ENCODE measurements at places on chromosomes 7 and 10.
A peak's percentile ranks its signal among the peaks of the same experiment; 100 is the strongest.

GRCh38 chr7:116502201-116503096 is 2.9 kb downstream of the CAV2 start:
- DNase-seq, result no peak

DNA sequence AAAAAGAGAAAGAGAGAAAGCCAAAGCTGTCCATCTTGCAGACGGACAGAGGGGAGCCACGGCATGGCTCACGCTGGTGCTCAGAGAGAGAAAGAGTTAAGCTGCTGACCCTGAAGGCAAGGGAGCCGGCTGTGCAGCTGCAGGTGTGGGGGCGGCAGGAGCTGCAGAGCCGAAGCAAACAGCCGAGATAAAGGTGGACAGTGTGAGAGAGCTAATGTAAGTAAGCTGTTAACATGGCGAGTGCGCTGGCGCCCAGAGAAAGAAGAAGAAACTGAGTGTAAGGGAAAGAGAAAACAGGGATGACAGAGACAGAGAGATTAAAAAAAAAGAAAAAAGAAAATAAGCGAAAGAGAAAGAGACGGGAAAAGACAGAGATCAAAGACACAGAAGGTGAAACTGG is 18.2 kb downstream of the COL17A1 start:
- no peak for DNase-seq

GRCh38 chr7:30595436-30596013 is 847 bp downstream of the GARS1 start:
- DNase-seq, result peak; percentile 8

DNA sequence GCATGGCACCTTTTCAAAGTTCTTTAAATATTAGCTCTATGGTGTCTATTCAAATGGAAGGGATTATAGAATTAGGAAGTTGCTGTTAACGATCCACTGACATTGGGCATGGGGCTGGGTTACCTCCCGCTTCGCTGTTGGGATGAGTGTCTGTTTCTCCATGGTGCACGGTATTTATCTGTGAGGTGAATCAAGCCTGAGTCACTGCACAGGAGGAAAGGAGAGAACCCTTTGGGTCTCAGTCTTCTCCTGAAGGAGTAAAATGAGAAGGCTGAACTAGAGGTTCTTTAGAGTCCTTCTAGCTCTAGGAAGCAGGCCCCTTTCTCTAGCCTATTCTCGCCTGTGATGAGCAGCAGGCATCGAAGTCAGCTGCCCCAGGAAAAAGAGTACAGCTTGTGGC is 7.3 kb downstream of the JCAD start:
- peak; percentile 52 for DNase-seq

DNA sequence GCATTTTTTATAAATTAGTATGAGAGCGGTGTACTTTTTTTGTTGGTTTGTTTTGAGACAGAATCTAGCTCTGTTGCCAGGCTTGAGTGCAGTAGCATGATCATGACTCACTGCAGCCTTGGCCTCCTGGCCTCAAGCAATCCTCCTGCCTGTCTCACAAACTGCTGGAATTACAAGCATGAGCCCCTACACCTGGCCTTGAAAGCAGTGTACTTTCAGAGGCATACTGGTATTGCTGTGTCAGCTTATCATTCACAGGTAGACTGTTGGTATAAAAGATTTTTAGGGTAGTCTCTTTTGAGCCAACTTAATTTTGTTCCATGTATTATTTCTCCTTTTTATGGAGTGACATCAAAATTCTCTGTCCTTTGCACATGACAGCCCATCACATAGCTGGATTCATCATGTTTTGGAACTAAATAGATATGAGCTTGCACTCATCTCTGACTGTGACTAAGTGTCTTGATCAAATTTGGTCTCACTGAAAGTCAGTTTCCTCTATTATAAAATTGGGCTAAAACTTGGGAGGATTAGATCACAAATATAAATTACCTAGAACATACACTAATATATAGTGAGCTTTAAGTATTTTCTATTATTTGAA is 12.4 kb downstream of the GNAT3 start:
- DNase-seq, result peak; percentile 89

DNA sequence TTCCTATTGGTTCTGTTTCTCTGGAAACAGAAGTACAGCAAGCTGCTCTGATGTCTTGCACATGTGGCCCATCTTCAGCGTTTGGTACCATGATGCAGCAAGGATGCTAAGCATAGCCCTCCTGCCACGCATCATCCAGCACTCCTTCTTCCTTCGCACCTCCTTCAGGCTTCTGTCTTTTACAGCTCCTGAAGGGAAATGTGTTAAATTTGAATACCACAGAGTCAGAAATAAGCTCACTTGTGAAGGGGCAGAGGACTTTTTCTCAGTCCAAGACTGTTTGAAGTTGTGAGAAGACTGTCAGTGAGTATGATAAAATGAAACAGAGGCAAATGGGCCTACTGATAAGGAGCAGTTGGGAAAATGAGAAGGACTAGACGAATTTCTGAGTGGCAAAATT is 20.7 kb downstream of the TSPAN13 start:
- no peak for DNase-seq

- no peak for DNase-seq
These were observed 125.1 kb downstream of the SFMBT2 start for GRCh38 chr10:7285522-7286322.

GRCh38 chr7:98922392-98923187 is 44.3 kb downstream of the TRRAP start:
- DNase-seq, result peak; percentile 59

- DNase-seq, result no peak
These were observed 1.2 kb upstream of the PLCE1 start for GRCh38 chr10:93992400-93993030.

- no peak for DNase-seq
These were observed 2.5 kb downstream of the HSPB1 start for GRCh38 chr7:76304888-76305375.

DNA sequence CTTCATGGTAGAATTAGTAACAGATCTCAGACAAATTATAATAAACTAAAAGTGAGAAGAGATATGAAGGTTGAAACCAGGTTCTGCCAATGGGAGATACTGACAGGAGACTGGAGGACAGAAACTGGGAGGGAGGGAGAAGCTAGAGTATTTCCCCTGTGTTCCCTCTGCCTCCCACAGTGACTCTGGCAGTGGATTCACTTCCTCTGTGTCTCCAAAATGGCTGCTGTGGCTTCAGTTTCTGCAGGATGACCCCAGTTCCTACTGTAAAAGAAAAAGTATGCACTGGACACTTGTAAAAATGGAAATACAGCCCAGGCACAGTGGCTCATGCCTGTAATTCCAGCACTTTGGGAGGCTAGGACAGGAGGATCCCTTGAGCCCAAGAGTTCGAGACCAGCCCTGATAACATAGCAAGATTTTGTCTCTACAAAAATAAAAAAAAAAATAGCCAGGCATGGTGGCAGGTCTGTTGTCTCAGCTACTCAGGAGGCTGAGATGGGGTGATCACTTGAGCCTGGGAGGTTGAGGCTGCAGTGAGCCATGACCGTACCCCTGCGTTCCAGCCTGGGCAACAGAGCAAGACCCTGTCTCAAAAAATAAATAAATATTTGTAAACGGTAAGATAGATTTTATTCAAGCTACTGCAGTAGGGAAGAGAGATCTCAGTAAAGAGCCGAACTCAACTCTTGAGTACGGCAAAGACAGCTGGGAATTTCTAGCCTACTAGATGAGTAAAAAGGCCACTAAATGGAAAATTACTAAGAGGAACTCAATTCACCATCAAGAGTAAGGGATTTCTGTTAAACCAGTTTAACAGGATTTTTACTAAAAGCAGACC is 156.6 kb upstream of the TRIM24 start:
- no peak for DNase-seq

- peak; percentile 18 for DNase-seq
These were observed 23.8 kb downstream of the TMEM196 start for GRCh38 chr7:19749658-19750057.

DNA sequence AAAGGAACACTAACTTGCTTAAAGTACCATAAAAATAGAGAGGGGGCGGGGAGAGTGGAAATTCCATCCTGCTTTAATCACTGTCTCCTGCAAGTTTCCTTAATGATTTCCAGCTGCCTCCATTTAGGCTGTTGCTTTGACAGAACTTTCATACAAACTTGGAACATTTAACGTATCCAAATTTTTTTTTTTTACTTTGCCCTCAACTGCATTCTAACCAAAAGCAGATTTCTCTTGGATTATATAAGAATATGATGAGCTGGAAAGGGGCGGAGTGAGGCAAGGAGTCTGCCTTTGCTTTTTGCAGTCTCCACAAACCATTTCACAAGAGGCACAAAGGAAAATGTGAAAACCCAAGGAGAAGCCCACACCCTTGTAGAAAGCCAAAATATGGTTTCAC is 46.6 kb upstream of the COL1A2 start:
- peak; percentile 99 for DNase-seq

DNA sequence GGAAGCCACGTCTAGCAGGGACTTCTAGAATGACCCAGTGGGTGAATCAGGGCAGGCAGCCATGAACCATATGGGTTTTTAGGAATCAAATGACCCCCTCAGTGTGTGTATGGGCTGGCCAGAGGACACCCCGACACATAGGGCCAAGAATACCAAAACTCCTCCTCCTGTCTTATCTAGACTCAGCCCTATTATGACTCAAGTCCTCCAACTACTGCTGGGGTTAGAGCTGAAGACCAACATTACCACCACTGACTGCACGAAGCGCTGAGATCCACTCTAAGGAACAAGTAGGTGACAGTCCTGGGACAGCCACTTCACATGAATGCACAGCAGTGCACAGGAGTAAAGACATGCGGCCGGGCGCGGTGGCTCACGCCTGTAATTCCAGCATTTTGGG is 11.5 kb upstream of the SVOPL start:
- no peak for DNase-seq

- peak; percentile 77 for DNase-seq
These were observed 32.9 kb upstream of the FAM3C start for GRCh38 chr7:121428855-121429489.

GRCh38 chr10:31604096-31604495 is 285.1 kb downstream of the ZEB1 start:
- no peak for DNase-seq

- peak; percentile 82 for DNase-seq
These were observed 210.9 kb downstream of the CREB5 start for GRCh38 chr7:28623105-28623730.

GRCh38 chr7:53697913-53698312 is 662.5 kb downstream of the POM121L12 start:
- DNase-seq, result no peak

DNA sequence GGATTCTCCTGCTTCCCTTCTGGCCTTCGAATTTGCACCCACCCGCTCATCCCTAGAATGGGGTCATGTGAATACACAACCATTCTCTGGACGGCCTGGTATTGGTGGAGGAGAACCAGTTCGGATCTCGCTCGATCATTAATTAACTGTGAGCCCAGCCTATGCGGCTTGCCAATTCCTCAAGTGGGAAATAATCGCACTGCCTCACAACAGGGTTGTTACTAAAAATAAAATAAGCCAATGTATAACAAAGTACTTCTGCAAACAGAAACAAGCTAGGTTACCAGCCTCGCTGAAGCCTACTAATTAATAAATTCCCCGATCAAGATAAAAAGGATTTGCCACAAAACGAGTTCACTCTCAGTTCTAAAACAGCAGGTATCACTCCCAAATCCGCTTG is 16.2 kb downstream of the CTBP2 start:
- no peak for DNase-seq

DNA sequence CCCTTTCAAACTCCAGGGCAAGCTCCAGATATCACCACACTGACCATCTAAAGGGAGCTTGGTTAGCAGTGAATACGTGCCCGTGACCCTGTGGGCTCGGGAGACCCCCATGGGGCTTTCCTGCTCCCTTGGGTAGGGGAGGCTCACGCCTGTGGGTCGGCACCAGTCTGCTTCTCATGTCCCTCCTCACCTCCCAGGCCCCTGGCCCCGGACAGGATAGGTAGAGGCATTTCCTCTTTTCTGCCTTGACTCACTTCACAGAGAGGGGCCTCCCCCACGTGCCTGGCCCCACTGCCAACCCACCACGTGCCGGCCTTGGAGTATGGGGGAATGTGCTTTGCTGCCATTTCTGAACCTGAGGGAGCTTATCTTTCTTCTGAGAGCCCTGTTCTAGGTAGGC is 131.3 kb upstream of the FAM20C start:
- no peak for DNase-seq

- DNase-seq, result no peak
These were observed 1.9 kb upstream of the CUL1 start for GRCh38 chr7:148696787-148697186.

DNA sequence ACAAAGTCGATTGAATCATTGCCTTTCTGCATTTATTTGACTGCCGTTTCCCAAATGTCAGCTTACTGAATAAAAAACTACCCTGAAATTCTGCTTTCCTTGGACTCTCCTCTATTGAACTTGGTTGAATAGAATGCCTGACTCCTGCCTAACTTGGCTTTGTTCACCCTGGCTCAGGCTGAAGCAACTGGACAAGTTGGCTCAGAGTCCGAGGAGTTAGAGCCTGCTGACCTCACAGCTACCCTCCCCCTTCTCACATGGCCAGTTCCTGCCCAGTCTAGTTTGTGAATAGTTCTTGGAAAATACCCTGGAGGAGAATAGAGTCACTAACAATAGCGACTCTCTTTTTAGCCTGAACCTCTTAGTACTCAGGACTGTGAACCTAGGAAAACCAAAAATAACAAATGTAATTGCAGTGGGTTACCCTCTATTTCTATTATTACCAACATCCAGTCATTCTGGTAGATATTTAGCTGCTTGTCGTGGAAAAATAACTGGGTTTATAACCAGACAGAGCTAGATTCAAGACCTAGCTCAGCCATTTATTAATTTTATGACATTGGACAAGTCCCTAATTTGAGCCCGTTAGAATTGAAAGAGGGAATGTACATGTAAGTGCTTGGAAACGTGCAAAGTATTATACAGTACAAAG is 17.3 kb upstream of the NRBF2 start:
- DNase-seq, result peak; percentile 71

GRCh38 chr7:83362871-83363550 is 200.3 kb upstream of the PCLO start:
- peak; percentile 9 for DNase-seq

- DNase-seq, result no peak
These were observed 528.5 kb upstream of the MGMT start for GRCh38 chr10:128938558-128938957.

DNA sequence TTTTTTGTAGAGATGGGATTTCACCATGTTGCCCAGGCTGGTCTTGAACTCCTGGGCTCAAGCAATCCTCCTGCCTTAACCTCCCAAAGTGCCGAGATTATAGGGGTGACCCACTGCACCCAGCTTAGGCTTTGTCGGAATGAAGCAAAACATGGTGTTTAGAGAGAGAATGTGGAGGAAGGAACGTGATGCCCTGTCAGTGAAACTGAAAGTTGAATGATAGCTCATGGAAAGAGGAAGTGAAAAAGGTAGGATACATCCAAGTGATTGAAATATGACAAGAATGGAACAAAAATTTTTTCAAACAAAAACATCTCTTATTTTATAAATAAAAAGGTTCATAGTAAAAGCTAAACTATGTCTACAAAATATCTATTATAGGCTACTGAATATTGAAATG is 5.9 kb downstream of the AKAP9 start:
- no peak for DNase-seq

DNA sequence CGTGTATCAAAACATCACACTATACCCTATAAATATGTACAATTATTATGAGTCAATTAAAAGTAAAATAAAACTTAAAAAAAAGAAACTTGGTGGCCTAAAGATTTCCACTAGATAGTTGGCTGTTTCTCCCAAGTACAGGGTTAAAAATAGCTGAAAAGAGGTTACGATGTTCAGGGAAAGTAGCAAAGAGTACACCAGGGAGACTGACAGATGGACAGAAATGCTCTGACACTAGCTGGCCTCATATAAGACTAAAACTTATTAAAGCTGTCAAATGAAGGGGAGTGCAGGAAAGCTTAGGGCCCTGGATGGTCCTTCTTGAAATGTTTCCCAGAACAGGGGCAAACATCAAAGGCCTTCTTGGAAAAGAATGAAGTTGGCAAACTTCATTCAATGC is 51.3 kb downstream of the TCAF1 start:
- DNase-seq, result no peak

GRCh38 chr7:15219758-15220157 is 317.2 kb upstream of the DGKB start:
- DNase-seq, result no peak

Measured in fibroblast of skin of right biceps (primary cell).